ENCODE measurements at places on chromosomes 5 and 9. TPM values are rescaled to one million over a fixed set of nuclear protein-coding genes. Genes with fewer than 3 reads are reported as not detected.

The ARL10 gene
- total RNA-seq = 8.9 TPM

The HTR4 gene
- total RNA-seq = not detected

The SPAAR gene
- total RNA-seq = not detected

The TAF11L10 gene
- total RNA-seq = not detected

The CDO1 gene
- total RNA-seq = 0.89 TPM

The THBS4 gene
- 0.43 TPM for total RNA-seq

The SLC36A2 gene
- not detected for total RNA-seq

The TAF1L gene
- total RNA-seq = not detected

The ESM1 gene
- 25.5 TPM for total RNA-seq

The PCSK1 gene
- 0.86 TPM for total RNA-seq

The NOXA1 gene
- total RNA-seq = not detected

The ARHGEF28 gene
- total RNA-seq = 8.9 TPM

The KIAA1958 gene
- total RNA-seq = 7.7 TPM

The SPATA31A3 gene
- total RNA-seq = not detected

The OCLN gene
- 0.76 TPM for total RNA-seq
